NCI-H1694 (cell line): ENCODE measurements at places on chromosomes 12 and 14.
A peak's percentile ranks its signal among the peaks of the same experiment; 100 is the strongest.

- no peak for DNase-seq
Observed at GRCh38 chr12:46489951-46490388, 117.4 kb upstream of the SLC38A2 start.

DNA sequence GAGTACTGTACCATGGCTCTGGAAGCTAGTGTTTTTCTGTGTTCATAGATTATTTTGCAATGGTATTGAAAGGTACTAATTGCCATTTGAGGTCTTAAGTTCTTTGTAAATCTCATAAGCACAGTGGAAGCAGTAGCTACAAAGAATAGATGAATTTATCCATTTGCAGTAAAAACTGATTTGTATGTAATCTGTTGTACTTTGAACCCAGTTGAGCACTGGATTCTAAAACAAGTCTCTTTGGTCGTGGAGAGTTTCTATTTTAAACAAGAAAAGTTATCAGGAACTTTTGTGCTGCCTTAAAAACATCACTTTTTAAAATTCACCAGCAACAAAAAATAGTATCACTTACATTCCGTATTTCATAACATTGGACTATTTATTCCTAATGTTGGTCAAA, 4.1 kb downstream of the RAP1B start:
- no peak for DNase-seq

GRCh38 chr14:91113829-91114078, at the start of gene DGLUCY:
DGLUCY (plus strand) TSS chr14:91114073; CDS start chr14:91160295, 46,222 bp downstream.
- DNase-seq = peak; percentile 87

GRCh38 chr14:75147423-75148071, 20.7 kb upstream of the NEK9 start:
- no peak for DNase-seq

DNA sequence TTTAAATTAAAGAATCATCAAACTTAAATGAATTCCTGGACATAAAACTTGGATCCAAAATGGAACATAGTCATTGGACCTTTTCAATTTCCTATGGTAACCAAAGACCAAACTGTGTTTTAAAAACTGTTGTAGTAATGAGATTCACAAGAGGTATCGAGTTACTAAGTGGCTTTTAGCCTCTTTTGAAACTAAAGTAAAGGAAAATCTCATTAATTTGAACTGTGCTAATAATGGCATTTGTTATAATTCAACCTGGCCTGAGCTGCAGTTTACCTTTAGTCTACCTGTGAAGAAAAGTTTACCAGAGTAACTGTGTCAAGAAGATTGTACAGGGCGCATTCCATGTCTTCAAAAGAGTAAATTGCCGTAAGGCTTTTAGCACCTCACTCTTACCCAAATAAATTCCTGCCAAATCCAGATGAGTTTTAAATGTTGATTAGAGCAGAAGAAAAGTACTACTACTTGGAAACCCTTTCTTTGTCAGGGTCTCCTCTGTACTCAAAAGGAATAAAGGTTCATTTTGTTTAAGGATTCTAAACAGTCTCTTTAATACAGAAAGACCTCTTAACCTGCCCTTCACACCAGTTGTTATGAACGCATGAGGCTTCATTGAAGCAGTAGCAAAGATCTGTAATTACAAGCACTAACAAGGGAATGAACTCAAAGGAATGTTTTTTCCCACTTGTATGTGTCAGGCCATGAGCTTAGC, 17.1 kb upstream of the MED13L start:
- no peak for DNase-seq

DNA sequence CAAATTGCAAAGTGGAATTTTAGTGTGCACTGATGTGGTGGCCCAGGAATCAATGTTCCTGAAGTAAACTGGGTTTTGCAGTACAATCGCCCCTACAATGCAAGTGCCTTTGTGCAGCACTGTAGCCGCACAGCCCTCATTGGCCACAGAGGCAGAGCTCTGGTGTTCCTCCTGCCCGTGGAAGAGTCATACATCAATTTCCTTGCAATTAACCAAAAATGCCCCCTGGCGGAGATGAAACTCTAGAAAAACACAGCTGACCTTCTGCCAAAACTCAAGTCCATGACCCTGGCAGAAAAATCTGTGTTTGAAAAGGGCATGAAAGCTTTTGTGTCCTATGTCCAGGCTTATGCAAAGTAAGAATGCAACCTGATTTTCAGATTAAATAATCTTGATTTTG, 117.9 kb upstream of the PRB2 start:
- no peak for DNase-seq

DNA sequence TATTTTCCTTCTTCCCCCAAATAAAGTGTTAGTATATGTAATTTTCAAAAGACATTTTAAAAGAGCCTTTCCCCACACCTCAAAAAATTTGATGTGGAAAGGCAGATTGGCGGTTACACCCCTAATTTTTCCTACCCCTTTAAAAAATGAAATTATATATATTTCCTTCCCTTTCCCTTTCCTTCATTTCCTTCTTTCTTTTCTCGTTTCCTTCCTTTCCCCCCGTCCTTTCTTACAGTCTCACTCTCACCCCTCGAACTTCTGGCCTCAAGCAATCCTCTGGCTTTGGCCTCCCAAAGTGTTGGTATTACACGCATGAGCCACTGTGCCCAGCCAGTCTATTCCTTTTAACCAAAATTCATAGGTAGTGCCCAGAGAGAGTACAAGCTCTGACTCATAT, 4.2 kb upstream of the UNC119B start:
- DNase-seq = no peak
